ENCODE measurements at places on chromosomes 5 and 9. TPM values are rescaled to one million over a fixed set of nuclear protein-coding genes. Genes with fewer than 3 reads are reported as not detected.

- peak; percentile 75 for DNase-seq
Measured at GRCh38 chr9:71920456-71921189, 9.2 kb downstream of the C9orf85 start.

DNA sequence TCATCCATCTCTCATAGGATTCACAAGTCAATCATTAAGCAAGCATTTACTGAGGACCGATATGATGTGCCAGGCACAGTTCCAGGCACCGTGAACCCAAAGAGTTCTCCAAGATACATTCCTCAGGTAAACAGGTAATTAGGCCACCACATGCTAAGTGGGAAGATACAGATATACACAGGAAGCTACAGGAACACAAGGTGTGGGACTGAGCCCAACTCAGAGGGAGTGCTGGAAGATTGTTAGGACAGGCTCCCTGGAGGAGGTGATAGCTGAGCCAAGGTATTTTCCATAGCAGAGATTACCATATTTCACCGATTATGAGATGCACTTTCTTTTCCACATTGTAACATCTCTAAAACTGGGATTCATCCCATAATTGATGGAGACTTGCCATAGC lies 31.4 kb upstream of the RAI14 start:
- DNase-seq, result no peak

DNA sequence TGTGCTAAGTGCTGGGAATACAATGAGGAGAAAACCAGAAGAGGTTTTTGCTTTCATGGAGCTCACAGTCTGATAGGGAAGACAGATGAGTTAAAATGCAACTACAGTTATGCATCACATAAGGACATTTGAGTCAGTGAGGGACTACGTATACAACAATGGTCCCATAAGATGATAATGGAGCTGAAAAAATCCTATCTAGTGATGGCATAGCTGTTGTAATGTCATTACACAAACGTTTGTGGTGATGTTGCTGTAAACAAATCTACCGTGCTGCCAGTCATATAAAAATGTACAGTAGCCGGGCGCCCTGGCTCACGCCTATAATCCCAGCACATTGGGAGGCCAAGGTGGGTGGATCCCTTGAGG lies 110.1 kb upstream of the RAD23B start:
- no peak for DNase-seq

DNA sequence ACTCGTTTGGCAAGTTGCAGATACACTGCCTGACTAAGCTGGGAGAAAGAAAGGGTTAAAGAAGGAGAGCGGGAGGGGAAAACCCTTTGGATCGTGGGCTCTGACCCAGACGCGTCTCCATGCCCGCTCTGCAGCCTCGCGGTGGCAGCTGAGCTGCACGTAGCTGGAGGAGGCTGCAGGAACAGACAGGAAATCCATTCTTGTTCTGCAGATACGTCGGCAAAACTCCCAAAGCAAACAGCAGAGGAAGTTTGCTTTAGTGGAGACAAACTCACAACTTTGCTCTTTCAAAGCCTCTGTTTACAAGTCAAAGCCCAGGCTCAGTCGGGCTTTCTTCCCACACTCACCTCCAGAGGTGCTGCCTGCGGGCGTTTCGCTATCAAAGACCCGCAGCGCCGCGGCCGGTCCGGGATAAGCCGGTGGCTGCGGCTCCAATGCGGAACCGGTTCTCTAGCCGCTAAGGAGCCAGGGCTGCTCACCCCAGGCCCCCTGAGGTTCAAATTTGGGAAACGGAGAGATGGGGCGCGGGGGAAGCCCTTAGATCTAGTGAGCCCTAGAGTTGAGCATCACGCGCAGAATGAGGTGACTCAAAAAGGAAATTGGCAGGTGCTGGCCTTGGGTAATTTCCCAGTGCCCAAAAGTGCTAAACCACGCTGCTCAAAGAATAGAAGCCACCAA lies 60.7 kb downstream of the MAT2B start:
- DNase-seq, result peak; percentile 82

DNA sequence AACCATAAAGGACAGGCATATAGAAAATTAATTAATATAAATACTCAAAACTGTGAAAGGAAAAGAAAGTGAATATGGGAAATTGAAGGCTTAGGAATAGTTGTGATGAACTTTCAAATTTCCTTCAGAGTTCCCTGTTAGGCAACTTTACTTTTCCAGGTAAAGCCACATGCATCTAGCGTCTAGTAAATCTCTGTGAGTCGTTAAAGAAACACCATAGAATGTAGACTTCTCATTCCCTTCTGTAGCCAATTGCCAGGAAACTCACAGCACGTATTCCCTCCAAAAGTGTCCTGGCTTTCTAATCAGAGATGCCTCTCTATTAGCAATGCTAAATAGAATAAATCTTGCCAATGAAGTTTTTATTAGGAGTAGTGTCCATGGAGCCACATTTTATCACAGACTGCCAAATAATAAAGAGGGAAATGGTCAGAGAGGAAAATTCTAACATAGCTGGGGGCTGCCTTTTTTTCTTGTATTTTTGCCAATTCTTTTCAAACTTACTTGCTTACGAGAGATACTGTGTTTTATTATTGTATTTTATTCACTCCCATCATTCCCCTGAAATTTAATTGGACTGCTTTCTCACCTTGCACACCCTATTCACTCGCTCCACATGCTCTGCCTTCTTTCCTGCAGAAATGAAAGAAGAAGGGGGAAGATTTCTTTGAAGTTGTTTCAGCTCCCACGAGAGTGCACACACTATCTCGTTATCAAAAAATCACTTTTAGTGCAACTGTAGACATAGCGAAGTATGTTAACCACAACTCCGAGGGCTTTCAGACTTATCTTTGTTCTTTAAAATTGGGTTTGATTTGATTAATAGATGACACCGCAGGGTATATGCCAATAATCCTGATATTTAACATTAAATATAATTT lies 439.0 kb downstream of the CSNK1G3 start:
- no peak for DNase-seq

DNA sequence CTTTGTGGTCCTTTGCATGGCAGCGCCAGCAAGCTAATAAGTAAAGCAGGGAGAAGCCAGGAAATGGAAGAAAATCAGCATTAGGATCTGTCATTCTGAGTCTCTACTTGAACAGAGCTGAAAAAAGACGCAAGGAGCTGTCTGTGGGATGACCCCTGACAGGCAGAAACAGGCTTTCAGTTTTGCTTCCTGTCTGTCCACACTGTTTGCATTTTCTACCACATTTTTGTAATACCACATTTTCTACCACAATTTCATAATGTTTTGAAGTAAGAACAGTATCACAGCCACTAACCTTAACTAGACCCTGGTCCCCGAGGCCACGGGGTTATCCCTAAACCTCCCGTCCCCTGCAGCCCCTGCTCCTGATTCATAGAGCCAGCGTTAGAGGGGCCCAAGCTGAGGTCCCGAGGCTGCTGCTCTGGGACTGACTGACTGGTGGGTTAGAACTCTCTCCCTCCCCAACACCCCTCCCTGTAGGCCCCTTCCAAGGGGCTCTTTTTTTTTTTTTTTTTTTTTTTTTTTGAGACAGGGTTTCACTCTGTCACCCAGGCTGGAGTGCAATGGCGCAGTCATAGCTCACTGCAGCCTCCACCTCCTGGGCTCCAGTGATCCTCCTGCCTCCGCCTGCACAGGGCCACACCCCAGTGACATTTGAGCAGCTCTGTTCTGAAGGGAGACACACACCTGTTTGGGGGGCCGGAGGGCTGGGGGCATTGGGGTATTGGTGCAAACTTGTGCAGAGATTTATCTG lies 4.0 kb upstream of the CLIC3 start:
- DNase-seq, result no peak

DNA sequence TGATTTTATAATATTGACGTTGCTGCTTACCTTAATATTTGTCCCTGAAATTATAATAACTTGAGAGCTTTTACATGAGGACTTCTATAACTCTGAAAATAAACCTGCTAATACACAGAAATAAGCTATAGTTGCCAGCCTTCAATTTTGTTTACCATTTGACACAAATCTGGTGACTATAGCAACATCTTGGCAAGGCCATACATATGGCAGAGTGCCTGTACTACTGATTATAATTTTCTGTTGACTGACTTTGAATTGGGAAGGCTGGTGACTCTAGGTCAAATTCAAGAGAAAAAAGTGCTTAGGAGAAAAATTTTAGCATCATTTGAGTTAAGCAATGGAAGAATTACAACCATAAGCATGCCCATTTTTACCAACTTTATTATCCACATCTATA lies 581.4 kb upstream of the PTPRD start:
- DNase-seq, result no peak

DNA sequence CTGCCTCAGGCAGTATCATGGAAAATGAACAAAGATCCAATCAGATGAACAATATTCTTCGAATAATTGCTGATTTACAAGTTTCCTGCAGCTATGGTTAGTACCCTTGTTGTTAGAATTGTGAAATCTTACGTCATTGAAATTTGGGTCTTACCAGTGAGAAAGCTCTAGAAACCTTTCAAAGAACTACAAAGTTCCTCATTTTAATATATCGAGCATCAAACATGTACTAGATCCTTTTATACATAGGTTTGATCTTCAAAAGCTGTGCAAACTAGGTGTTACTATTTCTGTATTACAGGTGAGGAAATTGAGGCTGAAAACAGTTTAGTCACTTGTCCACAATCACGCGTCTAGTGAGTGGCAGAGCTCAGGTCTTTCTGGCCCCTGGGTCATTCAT lies 43.7 kb upstream of the ANGPTL2 start:
- no peak for DNase-seq

DNA sequence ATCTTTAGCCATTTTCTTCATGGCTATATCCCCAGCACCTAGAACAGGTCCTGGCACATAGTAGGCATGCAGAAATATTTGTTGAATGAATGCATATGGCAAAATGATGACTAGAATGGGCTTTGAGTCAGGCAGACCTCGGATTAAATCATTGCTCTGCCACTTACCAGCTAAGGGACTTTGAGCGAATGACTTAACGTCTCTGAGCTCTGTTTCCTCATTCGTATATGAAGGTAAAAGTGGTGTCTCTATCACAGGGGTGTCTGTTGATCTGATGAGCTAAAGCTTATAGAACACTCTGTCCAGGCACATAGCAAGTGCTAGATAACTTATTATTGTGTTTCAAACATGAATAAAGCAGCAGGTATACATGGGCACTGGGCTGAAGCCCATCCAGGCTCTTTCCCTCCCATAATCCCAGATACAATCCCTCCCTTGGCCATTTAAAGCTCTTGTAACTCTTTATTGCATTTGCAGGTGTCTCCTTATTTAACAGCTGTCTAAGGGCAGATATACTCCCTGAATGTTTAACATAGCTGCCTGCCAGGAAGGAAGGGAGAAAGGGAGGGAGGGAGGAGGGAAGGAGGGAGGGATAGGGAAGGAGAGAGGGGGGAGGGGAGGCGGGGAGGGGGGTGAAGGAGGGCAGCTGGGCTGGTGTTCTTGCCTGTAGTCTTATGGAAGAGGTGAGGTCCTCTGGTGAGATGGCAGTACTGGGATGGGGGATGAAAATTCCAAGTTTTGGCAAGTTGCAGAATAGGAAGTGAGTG lies 23.2 kb upstream of the STXBP1 start:
- DNase-seq, result peak; percentile 43

DNA sequence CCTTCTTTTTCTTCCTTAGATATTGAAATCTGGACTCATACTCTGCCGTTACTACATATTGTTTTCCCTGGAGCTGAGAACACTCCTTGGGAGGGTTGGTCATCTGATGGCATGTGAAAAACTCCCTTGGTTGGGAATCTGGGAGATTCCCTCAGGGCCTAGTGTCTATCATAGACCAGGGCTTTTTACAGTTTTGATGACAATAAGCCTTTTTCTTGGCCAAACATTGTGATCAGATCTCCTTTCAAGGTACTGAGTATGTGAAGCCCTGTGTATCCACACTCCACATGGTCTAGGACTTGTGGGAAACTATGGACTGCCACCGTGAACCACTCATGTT lies 32.9 kb downstream of the TMEM252 start:
- no peak for DNase-seq

DNA sequence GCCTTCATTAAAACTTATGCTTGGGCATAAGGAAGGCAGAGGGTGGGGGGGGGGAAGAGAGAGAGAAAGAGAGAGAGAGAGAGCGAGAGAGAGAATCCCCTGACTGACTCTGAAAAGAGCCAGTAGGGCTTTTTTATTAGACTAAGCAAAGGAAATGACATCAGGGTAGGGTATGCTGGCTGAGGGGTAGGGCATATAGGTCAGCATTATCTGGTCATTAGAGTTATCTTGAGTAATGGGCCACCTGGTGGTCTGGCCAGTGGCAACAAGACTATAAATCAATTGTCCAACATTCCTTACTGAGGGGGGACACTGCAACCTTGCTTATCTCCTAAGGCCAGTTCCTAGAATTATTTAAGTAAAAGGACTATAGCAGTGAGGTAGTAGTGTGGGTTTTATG lies 67.2 kb downstream of the TSSK1B start:
- DNase-seq, result peak; percentile 37

DNA sequence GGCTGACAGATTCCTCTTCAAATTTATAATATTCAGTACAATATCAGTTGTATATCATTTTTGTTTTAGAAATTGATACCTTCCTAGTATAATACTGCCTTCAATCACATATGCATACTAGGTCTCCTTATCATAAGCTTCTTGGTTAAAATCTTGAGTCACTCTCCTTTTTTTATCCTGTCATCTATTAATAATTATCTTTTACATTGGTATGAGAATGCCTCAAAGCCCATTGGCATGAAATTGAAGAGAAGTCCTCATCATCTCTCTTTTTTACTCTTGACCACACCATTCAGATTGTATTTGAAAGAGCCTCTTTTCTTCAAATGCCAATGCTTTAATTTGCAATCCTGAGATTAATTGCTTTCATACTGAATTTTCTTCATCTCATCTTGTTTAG lies 810.3 kb downstream of the BRINP1 start:
- DNase-seq, result no peak

DNA sequence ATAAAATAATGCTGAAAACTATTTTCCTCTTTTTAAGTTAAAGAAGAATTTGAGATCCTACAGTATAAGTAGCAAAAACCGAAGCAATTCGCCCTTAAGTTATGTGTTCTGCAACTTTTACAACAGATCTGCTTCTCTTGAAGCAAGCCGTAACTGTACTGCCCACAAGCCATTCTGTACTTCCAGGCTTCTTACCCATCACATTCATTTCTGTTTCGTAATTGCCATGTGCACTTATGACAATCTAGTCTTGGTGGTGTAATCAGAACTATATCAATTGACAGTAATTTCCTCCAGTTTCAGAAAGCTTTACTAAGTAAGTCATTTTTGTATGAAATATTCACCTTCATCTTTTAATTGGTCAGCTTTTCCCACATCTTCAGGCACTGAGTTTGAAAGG lies 13.8 kb downstream of the SGTB start:
- DNase-seq, result no peak

GRCh38 chr5:40409601-40410000 lies 270.1 kb upstream of the PTGER4 start:
- DNase-seq, result no peak

Gene IRX1
- 1.8 TPM for total RNA-seq

Gene LRRC19
- total RNA-seq, result not detected

Gene PCDHGB2
- total RNA-seq, result 5.8 TPM

Gene RNF208
- total RNA-seq, result 1.9 TPM

Gene ORM2
- not detected for total RNA-seq

Gene LCN9
- not detected for total RNA-seq

Gene UBE2QL1
- total RNA-seq, result 0.83 TPM

Measured in GM23338 (cell line).